T1000 (cell line): ENCODE measurements at places on chromosomes 4 and X.

DNA sequence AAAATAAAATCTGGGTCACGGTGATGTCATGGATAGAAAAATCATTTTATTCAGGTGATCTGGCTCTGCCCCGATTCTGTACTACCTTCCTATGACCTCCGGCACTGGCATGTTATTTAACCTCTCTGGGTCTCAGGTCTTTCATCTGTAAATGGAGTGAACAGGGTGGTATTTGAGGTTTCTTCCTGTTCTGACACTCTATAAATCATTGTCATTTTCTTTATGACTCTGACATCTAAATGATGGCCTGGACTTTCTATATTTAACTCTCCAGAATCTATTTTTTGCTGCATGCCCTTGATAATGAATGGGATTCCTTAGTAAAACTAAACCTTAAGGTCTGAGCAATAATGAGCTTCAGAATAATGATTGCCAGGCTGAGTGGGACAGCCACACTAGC is 422.0 kb upstream of the CNKSR2 start:
- no peak for DNase-seq

DNA sequence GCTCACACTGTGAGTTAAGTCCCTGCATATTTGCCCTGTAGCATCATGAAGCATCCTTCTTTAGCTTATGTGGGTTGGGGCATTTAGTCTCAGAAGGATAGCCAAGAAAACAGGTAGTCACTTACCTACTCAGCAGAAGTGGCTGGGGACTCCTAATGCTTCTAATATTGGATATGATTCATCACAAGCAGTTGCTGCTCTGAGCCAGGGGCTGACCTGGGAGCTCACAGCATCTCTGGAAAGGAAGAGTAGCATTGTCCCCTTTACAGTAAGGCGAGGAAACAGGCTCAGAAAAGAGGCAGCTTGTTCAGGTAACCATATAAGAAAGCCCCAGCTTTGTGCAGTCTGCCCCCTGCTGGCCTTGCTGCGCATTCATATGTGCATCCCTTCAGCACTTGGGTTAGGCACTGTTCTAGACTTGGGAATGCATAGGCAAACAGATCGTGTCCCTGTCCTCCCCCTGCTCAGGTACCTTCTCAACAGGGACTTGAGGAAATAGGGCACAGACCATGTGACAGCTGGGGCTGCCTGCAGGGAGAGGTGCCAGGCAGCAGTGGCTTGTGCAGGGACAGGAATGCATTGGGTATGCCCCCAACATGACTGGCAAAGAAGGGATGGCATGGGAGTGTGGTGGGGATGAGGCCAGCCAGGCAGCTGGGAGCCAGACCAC is 35.7 kb upstream of the TBC1D14 start:
- DNase-seq: no peak

- no peak for DNase-seq
These were observed 12.3 kb downstream of the CTAG1A start for GRCh38 chrX:154597221-154597620.

DNA sequence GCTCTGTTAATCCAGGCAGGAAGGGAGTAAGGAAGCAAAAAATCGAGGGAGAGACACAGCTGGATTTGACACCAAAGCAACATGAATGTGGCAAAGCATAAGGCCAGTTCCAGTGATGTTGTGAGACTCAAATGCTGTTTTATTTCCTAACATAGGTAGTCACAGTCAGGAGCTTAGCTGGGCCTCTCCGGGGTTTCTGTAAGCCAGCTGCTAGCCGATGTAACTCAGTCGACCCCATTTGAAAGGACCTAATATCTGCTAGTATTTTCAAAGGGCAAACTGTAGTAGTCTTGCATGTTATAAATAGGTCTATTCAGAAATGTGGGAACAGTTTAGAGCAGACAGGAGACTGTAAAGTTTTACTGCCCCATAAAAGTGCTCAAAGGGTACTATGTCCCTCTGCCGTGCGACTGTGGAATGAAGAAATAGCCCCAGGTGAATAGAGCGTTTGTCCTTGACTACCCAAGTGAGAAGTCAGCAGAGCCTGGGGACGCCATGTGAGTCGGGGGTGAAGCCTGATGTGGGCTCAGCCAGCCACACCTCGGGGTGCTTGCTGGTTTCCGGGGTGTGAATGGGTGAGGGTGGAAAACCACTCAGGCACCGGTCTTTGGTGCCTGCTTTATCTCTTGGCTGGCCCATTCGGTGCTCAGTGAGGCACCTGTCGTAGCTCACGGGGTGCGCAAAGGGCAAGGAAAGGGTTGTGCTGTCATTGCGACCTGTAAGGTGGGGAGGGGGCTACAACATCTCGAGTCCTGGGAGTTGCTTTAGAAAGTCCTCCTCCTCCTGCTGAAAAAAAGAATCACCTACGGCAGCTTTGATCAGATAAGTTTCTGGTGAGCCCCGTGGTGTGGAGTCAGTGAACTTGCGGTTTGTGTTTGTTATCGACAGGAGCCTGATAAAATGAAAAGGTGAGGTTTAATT is 745 bp downstream of the TRIM2 start:
- DNase-seq: peak; percentile 2

DNA sequence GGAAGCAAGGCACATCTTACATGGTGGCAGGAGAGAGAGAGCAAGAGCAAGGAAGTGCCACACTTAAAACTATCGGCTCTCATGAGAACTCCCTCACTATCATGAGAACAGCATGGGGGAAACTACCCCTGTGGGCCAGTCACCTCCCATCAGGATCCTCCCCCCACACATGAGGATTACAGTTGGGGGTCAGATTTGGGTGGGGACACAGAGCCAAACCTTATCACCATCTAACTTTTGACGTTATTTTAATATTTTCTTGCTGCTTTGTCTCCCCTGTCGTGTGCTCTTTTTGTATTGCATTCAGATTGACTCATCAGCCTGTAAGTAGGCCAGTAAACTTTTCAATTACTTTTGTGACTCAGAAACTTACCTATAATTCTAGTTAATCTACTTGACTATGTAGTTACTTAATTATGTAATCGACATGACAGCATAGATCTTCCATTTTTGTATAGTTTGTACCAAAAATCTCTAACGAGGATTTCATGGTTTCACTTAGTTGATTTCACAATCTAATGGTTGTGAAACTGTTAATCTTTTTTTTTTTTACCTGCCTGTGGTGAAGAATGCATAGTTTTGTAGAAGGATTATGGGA is 18.3 kb downstream of the STIM2 start:
- DNase-seq: no peak

DNA sequence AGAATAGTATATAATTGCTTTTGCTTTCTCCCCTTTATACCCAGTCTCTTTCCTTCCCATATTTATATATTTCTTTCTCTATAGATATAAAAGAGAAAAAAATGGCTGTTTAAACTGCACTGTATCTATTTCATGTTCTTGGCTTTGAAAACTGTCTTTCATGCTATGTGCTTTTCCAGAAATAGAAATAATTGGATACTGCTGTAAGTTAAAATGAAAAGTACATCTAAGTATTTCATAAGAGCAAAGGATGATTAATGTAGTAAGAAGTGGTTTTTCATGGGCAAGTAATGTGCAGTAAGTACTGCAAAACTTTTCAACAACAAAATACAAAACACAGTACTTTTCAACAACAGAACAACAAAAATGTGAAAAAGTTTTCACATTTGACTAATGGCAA is 237.9 kb downstream of the SNCA start:
- no peak for DNase-seq

- DNase-seq: no peak
These were observed 25.9 kb downstream of the C4orf50 start for GRCh38 chr4:5992171-5992827.

DNA sequence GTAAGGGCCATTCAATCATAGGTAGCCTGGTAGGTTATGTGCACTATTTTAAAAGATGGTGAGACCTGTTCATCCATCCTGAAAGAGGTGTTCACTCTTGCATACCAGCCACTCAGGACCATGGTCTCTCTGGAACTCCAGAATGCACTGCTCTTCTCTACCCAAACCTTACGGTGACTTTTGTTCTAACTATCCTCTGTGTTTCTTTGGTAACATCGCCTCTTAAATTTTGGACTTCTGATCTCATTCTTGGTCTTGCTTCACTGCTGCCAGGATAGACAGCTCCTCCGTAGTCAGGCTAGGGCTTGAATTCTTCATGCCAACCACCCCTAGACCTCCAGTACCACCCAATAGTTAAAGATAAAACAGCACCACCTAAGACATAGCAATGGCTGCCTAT is 346.3 kb upstream of the GALNT7 start:
- DNase-seq: no peak

DNA sequence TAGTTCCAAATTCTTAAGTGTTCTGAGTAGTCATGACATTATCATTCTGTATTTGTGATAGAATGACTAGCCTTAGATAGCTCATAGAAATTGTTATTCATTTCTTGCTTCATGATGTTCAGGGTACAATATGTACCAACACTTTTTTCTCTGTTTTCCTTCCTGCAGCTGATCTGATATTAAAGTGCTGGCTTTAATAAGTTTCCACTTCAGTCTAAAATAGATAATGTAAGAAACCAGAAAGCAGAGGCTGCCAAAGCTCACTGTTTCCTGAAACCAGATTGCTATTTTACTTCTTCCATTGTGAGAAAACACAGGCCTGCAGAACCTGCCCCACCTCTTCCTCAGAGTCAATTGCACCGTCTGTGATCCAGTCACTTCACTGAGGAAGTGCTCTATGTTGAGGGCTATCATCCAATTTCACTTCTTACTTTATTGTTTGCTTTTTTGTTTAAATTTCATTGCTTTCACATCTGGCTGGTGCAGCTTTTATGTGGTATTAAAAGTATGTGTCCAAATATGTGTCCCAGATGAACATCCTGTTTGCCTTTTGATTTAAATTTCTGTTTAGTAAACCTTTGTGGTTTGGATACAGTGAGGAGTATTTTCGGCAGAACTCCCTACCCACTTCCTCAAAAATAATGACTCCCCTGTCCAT is 652.1 kb downstream of the ANKRD50 start:
- no peak for DNase-seq

DNA sequence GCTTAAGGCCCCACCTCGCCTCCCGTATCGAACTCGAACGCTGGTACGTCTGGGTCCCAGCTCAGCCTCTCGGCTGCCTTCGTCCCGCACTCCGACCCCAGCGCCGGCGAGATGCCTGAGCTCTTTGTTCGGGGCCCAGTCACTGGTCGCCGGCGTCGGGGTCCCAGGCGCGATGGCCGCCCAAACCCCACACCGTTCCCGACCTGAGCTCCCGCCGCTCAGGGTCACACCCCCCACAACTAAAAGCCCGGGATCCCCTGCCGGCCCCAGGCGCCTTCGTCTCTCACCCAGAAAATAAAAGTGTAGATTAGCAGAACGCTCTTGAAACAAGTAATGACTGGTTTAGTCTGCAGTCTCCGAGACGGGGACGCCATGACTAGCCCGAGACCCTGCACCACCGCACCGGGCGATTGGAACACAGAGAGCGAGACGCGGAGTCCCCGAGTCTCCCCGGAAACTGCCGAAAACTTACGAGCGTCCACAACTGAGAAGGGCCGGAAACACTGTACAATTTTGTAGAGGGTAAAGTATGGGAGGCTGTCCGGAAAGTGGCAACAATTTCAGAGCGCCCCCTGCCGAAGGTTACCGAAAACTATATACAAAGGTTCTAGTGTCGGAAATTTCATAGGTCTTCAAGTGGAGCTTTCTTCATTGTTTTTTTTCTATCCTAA is at the start of gene TSPAN6:
Gene TSPAN6, minus strand, starts transcription at position 486 of the 671 bp plus-strand sequence. Its CDS starts 112 bp downstream, at position 374.
- DNase-seq: peak; percentile 54

DNA sequence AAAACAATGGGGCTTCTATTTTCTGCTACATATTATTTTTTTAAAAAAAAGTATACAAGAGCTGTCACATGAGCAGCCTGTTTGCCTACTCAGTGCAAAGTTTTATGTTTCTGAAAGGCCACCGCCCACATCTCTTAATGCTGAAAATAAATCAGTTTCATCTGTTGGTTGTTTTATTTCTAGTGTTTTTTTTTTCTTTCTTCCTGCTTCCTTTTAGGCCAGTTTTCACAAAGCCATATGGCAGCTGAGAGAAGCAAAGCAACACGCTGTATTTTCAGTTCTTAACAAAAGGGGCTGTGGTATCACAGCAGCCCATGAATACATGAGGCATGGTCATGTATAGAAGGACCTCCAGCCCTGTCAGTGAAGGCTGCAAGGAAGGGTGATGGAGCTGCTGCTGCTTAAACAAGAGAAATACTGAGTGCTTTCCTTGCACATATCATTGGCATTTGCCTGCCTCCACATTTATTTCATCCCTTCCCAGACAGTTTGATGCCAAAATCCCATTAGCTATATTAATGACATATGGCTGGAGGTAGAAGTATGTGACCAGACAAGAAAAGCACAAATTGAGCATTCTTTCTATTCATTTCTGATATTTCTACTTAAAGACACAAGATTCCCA is 172.5 kb downstream of the PCDH18 start:
- DNase-seq: no peak

DNA sequence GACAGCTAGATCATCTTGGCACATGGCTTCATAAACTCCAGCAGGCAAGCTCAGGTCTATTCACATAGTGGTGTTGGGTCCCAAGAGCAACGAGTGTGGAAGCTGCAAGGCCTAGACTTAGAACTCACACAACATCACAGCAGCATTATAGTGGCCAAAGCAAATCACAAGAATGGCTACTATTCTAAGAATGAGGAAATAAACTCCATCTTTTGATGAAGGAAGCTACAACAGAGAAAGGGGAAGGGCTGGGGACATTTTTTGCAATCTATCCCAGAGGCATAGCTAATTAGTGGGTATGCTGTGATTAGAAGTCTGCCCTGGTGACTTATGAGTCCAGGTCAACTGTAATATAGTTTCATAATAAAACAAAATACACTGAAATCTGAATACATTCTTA is 42.9 kb upstream of the TAB3 start:
- no peak for DNase-seq

DNA sequence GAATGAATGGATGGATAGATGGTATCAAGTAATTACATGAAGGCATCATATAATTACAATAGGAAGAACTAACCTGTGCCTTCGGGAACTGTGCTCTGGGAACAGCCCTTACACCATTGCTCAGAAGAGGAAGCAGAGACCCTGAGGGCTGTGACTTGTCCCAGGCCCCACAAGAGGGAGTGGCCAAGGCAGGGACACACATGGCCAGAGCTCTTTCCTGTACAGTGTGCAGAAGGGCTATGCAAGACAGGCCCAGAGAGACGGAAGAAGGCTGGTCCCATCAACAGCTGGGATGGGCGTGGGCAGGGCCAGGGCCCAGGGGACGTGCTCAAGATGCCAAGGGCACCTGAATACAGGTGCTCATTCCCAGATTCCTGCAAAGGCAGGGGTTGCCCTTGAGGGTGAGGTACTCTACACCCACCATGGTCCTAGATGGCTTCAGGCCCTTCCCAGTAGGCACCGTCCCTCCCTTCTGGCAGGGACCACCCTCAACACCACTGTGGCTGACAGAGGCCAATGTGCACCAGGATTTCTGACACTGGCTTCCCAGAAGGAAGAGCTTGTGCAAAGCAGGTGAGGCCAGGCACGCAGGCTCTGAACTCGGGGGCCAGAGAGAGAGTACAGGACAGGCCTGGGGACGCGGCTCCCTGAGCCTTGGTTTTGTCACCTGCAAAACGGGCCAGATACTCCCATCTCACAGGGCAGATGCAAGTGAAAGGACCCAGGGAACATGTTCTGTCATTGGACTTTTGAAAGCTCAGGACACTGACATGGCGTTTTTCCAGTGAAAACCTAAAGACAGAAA is 1.7 kb downstream of the EVC2 start:
- no peak for DNase-seq
